ENCODE measurements at places on chromosomes 1 and 21.

DNA sequence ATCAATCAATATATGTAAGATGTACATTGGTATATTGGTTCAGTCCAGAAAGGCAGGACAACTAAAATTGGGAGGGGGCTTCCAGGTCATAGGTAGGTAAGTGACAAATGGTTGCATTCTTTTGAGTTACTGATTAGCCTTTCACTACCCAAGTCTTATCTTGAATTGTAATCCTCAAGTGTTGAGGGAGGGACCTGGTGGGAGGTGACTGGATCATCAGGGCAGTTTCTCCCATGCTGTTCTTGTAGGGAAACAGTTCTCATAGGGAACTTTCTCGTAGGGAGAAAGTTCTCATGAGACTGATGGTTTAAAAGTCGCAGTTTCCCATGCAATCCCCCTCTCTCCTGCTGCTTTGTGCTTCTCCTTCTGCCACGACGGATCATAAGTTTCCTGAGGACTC lies 809.2 kb downstream of the KCNT2 start:
- no peak for DNase-seq

DNA sequence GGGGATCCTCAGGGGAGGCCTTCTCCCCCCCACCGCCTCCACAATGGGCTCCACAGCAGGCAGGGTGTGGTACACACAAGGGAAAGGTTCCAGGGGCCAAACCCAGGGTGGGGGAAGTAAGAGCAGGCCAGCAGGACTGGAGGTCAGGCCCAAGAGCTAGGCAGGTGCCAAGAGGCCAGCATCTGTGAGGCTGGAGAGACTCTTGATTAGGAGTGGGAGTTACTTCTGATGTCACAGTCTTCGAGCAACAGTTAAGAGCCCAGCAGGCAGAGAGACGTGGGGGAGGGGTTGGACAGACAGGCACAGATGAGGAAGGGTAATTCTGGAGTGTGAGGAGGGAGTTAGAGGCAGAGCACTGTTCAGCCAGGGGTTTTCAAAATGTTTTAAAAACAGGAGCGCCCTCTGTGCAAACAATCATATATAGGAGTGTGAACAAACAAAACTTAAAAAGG lies 55.8 kb downstream of the SLC9A1 start:
- no peak for DNase-seq

DNA sequence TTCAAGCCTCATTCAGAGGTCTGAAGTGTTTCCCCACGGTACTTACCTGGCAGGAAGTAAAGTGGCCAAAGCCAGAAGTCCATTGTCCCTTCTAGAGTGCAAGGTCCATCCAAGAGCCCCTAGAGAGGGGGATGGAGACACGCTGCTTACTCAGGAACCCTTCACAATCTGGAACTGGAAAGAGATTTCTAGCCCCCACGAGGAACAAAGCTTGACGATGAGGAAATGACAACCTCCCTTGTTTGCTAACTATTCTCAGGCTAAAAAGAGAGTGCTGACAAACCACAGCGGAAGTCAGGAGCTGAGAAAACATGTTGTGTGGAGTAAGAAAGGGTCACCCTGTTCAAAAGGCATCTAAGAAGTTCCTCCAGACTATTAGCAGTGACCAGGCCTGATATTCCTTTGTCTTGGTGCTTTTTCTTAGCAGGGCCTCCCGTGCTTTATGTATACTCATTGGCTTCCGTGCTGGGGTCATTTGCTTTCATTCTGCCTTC lies at the start of gene FCMR:
Gene FCMR (minus strand): TSS at position 170 of the 494 bp plus-strand sequence. CDS start 87 bp downstream, at position 83.
- DNase-seq, result no peak

DNA sequence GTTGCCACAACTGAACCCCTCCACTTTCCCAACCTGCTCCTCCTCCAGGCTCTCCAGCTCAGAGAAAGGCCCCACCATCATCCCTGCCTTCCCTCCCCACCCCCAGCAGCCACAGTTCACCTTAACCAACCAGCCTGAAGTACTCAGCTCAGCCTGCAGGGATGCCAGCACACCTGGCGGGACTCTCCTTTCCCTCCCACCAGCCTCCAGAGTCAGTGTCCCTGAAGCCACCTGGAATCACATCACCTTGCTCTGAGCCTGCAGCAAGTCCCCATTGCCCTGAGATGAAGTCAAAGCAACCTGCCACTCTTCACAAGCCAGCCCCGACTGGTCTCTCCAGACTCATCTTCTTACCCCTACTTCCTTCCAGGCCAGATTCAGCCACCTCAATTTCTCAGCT lies 26.2 kb upstream of the ZC3H12A start:
- DNase-seq, result no peak

- no peak for DNase-seq
Observed at GRCh38 chr1:175073061-175073460, 5.4 kb downstream of the TNN start.

All from D721Med (cell line).